MM.1S (cell line): ENCODE measurements at places on chromosomes 2 and 18.

DNA sequence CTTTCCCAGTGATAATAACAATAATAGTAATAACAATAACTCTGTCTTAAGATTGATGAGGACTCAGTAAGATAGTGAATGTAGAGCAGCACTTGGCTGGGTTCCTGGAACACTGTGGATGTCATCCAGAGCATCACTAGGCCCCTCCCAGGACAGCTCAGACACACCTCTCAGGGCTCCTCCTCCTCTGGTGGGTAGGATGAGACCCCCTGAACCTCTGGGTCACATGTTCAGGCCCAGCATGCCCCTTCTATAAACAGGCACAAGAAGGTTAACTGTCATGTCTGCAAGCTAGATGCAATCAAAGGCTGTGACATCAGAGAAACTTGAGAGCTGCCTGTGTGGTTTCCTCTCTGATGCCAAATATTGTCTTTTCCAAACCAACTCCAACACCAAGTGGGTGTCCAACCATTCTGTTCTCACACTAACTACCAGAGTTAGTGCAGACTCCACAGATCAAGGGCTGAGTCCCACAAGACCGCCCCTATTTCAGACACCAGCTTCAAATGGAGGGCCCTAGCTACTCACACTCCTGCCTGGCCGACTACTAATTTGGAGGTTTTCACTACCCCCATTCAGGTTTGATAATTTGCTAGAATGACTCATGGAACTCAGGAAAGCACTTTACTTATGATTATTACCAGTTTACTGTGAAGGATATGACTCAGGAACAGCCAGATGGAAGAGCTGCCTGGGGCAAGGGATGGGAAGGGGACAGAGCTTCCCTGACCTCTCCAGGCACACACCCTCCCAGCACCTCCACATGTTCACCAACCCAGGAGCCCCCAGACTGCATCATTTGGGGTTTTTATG is 46.4 kb upstream of the BZW1 start:
- no peaks in the 10 kb centered on the region for H3K27me3 ChIP-seq
- DNase-seq = no peak
- H3K36me3 ChIP-seq = no peaks in the 10 kb centered on the region
- H3K4me3 ChIP-seq = no peak overlapping the region
- no peak overlapping the region for H3K27ac ChIP-seq

DNA sequence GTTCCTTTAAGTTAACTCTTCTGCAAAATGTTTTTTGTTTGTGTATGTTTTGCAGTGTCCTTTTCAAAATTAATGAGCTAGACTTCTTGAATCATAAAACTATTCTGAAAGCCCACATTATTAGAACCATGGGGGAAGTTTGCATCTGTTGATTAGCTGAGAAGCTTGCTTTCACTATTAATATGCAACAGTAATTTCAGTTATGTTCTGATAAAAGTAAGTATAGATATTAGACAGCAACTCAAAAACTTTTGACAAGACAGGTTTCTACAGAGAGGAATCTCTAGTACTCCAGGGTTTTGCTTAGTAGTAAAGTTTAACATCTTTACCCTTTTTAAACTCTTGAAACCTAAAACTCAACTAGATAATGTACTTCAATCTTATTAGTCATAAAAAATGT is 147.8 kb downstream of the UBE2E3 start:
- no peaks in the 10 kb centered on the region for H3K27me3 ChIP-seq
- H3K4me1 ChIP-seq = peaks cover 9% of the 10 kb centered on the region; the same call in 1 of the 2 replicates
- no peaks in the 10 kb centered on the region for H3K36me3 ChIP-seq
- no peak for DNase-seq

- no peak overlapping the region for H3K4me3 ChIP-seq
- no peak for DNase-seq
- no peak overlapping the region for H3K27ac ChIP-seq
Measured at GRCh38 chr2:223052548-223053483, 826 bp downstream of the KCNE4 start.

- H3K27ac ChIP-seq = no peak overlapping the region
- DNase-seq = peak; percentile 21
- H3K4me3 ChIP-seq = no peak overlapping the region
- H3K4me1 ChIP-seq = no peaks in the 10 kb centered on the region
- no peaks in the 10 kb centered on the region for H3K27me3 ChIP-seq
- no peaks in the 10 kb centered on the region for H3K36me3 ChIP-seq
Measured at GRCh38 chr18:61955644-61956043, 62.8 kb upstream of the RNF152 start.

- no peak for DNase-seq
- no peaks in the 10 kb centered on the region for H3K27me3 ChIP-seq
- H3K36me3 ChIP-seq = no peaks in the 10 kb centered on the region
Measured at GRCh38 chr2:141557329-141558095, 573.3 kb downstream of the LRP1B start.

- no peak overlapping the region for H3K4me3 ChIP-seq
- no peaks in the 10 kb centered on the region for H3K27me3 ChIP-seq
- DNase-seq = no peak
- no peaks in the 10 kb centered on the region for H3K4me1 ChIP-seq
- H3K36me3 ChIP-seq = no peaks in the 10 kb centered on the region
Measured at GRCh38 chr18:9619545-9619944, 5.2 kb upstream of the PPP4R1 start.

- H3K27me3 ChIP-seq = no peaks in the 10 kb centered on the region
- no peak overlapping the region for H3K27ac ChIP-seq
- no peaks in the 10 kb centered on the region for H3K36me3 ChIP-seq
- DNase-seq = no peak
Measured at GRCh38 chr18:7927119-7927518, 360.0 kb downstream of the PTPRM start.

DNA sequence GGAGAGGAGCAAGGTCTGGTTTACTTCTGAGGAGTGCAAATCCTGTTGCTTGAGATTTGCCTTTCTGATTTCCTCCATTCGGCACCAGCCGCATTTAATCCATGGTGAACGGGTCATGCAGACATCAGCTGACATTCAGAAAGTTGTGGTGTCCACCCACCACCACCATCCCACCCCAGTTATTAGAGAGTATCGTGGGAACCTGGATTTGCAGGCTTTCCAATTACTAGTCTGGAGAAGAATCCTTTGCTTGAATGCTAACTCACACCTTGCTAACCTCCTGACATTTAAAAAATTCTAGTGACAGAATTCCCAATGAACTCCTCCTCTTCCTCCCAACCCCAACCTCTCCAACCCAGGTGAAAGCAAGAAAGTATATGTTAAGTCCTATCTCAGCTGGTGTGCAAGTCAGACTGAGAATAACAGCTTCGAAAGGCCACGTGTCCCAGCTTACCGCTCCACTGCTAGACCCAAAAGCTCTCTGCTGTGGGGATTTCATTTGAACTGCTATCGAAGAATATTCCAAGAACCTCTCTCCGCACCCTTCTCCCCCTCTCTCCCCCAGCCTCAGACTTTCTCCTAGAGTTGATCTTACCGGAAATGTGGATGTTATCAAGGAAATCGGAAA is 17.7 kb downstream of the BCL11A start:
- H3K4me1 ChIP-seq = no peaks in the 10 kb centered on the region
- H3K36me3 ChIP-seq = no peaks in the 10 kb centered on the region
- H3K4me3 ChIP-seq = no peak overlapping the region
- DNase-seq = no peak

DNA sequence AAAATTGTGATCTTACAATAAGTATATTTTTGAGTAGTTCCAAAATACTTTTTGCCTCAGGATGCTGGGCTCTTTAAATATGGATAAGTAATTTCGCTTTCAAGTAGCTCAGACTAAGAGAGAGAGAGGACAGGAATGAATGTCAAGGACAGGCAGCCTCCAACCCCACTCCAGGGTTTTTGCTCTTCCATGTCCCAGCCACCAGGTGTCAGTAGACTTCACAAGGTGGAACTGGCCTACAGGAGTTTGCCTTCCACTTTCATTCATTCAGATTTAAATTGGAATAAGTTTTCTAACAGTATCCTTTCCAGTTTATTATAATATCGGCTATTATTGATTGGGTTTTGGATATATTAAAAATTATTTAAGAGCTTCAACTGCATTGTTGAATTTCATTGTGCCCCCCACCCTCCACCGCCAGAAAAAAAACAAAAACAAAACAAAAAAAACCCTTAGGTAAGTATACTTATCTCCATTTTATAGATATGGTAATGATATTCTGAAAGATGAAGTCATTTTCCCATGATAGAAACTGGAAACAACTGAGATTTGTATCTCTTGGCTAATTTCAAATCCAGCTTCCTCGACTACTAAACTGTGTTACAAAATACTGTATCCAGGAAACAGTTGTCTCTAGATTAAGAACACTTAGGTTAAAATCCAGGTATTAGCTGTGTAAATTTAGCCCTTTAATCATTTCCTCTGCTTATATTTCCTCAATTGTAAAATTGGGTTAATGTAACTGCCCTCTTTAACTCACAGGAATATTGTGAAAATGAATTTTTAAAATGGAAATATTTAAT is 793.1 kb downstream of the ERBB4 start:
- no peaks in the 10 kb centered on the region for H3K27me3 ChIP-seq
- no peaks in the 10 kb centered on the region for H3K36me3 ChIP-seq
- no peak overlapping the region for H3K4me3 ChIP-seq
- no peak overlapping the region for H3K27ac ChIP-seq
- peak; percentile 74 for DNase-seq
- no peaks in the 10 kb centered on the region for H3K4me1 ChIP-seq

DNA sequence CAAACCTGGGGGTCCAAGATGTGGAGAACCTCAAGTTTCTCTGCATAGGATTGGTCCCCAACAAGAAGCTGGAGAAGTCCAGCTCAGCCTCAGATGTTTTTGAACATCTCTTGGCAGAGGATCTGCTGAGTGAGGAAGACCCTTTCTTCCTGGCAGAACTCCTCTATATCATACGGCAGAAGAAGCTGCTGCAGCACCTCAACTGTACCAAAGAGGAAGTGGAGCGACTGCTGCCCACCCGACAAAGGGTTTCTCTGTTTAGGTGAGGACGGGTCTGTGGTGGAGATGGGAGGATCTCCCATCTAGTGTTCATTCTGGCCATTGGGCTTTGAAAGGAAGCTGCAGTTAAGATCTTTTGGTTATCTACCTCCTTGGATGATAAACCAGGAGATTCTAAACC is 2.9 kb downstream of the CASP10 start:
- H3K36me3 ChIP-seq = peaks cover 7% of the 10 kb centered on the region
- H3K4me3 ChIP-seq = peak overlapping the region; percentile 92
- no peaks in the 10 kb centered on the region for H3K27me3 ChIP-seq
- peaks cover 47% of the 10 kb centered on the region for H3K4me1 ChIP-seq
- H3K27ac ChIP-seq = peak overlapping the region; percentile 70; the same call in 1 of the 2 replicates

DNA sequence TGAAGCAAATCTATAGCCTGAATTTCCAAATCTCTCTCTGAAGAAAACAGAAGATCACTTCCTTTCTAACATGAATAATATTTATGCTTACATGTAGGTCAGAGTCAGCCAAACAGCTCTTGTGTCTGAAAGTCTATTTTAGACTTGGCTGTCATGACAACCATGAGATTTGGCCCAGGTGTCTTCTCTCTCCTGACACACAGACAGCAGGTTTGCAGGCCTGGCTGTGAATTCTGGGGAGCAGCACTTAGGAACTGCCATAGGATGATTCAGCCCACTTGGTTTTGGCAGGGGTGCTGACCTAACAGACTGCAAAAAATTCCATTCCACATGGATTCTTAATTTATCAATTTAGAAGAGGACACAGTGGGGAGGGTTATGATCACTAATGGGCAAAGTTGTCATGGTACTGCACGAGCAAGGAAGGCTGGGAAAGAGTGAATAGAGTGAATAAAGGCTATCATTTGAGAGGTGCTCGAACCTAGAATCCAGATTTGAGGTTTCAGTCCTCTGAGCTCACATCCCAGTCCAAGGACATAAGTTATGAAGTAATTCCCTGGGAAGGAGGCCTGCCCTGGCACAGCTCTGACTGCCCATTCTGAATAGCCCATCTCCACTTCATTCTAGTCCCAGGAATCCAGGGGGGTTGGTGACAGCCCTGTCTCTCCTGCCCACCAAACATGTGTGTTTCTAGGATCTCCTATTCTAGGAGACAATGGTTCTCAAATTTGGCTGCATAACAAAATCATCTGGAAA is 453.9 kb upstream of the TRIB2 start:
- no peaks in the 10 kb centered on the region for H3K27me3 ChIP-seq
- DNase-seq = peak; percentile 69
- H3K27ac ChIP-seq = peak overlapping the region; percentile 47; the same call in 1 of the 2 replicates
- H3K36me3 ChIP-seq = no peaks in the 10 kb centered on the region

- H3K27ac ChIP-seq = no peak overlapping the region
- no peaks in the 10 kb centered on the region for H3K4me1 ChIP-seq
- H3K36me3 ChIP-seq = no peaks in the 10 kb centered on the region
- DNase-seq = no peak
Measured at GRCh38 chr2:29223851-29224692, 108.9 kb downstream of the CLIP4 start.

DNA sequence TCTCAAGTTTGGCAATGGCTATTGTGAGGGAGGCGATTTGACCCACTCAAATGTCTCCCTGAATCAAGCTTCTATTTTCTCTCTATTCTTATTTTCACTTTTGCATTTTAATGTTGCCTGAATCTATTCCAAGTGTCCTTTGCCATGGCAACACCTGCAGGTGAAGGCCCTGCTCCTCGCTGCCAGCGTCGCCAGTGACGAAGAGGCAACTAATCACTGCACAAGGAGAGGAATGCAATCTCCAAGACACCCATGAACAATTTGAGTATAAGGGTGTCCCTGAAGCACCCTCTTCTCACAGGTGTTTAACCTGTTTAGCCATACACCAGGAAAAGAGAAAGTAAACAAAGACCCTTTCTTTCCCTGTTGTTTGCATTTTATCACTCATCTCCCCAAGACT is 165.6 kb upstream of the VRK2 start:
- H3K27me3 ChIP-seq = no peaks in the 10 kb centered on the region
- H3K4me1 ChIP-seq = no peaks in the 10 kb centered on the region
- H3K4me3 ChIP-seq = no peak overlapping the region
- no peak overlapping the region for H3K27ac ChIP-seq
- no peaks in the 10 kb centered on the region for H3K36me3 ChIP-seq

DNA sequence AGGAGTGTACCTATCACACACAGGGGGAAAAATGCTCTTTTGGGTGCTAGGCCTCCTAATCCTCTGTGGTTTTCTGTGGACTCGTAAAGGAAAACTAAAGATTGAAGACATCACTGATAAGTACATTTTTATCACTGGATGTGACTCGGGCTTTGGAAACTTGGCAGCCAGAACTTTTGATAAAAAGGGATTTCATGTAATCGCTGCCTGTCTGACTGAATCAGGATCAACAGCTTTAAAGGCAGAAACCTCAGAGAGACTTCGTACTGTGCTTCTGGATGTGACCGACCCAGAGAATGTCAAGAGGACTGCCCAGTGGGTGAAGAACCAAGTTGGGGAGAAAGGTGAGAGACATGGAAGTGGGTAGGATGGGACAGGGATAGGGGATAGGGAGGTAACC is 12.2 kb downstream of the DHRS9 start:
- no peaks in the 10 kb centered on the region for H3K36me3 ChIP-seq
- H3K4me3 ChIP-seq = no peak overlapping the region
- H3K27ac ChIP-seq = no peak overlapping the region
- H3K4me1 ChIP-seq = peaks cover 4% of the 10 kb centered on the region

GRCh38 chr2:59182249-59182648 is 941.1 kb upstream of the FANCL start:
- no peak for DNase-seq
- H3K4me1 ChIP-seq = no peaks in the 10 kb centered on the region
- H3K27ac ChIP-seq = no peak overlapping the region
- H3K27me3 ChIP-seq = no peaks in the 10 kb centered on the region
- H3K4me3 ChIP-seq = no peak overlapping the region
